ENCODE measurements at places on chromosomes 3 and 15.

- no peak for DNase-seq
These were observed 42.7 kb downstream of the TRIM71 start for GRCh38 chr3:32860499-32860898.

DNA sequence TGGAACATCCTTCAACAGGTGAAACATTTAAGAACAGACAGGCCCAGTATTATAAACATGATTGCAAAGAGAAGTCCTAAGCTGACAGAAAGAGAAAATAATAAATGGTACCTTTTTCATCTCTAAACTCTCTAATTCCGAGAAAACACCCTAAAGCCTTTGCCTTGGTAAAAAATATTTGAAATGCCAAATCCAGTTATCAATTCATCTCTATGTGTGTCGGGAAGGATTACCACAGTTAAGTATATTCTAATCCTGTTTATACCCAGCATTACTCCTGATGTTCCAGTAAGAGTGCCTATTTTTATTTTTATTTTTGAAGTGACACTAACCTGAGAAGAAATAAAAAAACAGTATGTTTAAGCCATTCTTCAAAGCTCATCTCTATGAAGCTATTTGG lies 219.3 kb upstream of the NANOGP8 start:
- no peak for DNase-seq

DNA sequence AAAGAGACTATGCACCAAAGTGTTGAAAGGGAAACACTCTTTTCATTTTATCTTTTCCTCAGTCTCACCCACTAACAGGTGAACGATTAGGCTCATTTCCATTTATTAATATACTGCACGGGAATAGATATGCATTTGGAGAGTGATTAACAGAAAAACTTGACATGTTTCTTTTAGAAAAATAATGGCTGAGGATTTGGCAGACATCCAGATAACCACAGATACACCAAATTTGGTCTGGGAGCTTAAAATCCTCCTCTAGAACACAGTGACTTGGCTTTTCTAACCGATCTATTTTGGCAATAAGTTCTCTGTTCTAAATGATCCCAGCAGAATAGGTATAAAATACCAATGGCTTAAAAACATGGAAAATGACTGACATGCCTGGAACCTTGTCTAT lies 459.3 kb upstream of the SGO1 start:
- DNase-seq, result no peak

DNA sequence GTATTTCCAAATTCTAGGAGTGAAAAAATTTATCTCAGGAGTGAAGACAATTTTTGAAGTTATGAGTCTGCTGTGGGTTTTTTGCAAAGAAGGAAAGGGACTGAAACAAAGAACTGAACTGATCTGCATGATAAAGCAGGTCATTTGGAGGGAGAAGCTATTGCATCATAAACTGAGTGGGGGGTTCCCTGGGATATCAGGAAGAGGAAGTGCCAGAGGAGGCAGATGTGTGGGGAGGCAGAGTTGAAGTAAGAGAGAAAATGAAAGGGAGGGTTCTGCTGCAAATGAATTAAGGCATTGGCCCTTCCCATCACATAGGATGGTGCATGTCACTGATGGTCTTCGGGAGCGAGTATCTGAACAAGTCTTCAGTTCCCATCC lies 379.2 kb downstream of the VPS13C start:
- no peak for DNase-seq

DNA sequence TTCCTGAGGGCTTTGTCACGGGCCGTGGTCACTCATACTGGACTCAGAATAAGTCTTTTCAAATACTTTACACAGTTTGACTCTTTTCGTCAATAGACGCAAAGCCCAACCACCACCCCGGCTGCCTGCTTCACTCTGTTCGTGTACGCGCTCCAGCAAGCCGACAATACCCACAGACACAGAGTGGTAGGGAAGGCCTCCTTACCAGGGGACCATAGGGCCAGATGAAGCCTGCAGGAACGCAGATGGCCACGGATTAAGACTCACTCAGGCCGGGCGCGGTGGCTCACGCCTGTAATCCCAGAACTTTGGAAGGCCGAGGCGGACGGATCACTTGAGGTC lies 29.7 kb downstream of the EFCAB12 start:
- DNase-seq, result peak; percentile 21

DNA sequence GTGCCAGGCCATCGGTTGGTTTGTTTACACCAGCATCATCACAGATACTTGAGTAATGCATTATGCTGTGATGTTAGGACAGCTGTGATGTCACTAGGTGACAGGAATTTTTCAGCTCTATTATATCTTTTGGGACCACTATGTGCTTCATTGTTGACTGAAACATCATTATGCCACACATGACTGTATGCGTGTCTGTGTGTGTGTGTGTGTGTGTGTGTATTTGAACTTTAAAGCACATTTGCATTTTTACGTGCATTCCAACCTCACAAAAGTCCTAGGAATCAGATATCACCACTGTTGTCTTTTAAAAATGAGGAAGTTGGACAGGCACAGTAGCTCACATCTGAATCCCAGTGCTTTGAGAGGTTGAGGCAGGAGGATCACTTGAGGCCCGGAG lies 223.0 kb downstream of the TBL1XR1 start:
- no peak for DNase-seq

GRCh38 chr3:66467996-66468735 lies 32.7 kb downstream of the LRIG1 start:
- DNase-seq, result peak; percentile 53

GRCh38 chr15:99365242-99365641 lies 114.0 kb downstream of the LRRC28 start:
- DNase-seq, result no peak

GRCh38 chr15:63067976-63068743 lies 25.6 kb downstream of the TPM1 start:
- DNase-seq, result no peak

DNA sequence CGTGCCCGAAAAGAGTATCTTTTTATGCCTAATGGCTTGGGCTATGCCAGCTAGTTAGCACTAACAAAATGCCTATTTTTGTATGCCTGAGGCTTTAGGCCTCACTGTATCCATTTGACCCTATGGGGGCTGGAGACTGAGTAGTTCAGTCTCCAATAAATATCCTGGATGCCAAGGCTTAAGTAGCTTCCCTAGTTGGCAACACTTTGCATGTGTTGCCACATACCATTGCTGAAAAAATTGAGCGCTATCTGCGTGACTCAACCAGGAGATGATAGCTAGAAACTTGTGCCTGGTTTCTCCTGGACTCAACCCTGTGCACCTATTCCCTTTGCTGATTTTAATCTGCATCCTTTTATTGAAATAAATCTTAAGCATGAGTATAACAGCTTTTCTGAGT lies 58.4 kb upstream of the ATP2C1 start:
- DNase-seq, result no peak

DNA sequence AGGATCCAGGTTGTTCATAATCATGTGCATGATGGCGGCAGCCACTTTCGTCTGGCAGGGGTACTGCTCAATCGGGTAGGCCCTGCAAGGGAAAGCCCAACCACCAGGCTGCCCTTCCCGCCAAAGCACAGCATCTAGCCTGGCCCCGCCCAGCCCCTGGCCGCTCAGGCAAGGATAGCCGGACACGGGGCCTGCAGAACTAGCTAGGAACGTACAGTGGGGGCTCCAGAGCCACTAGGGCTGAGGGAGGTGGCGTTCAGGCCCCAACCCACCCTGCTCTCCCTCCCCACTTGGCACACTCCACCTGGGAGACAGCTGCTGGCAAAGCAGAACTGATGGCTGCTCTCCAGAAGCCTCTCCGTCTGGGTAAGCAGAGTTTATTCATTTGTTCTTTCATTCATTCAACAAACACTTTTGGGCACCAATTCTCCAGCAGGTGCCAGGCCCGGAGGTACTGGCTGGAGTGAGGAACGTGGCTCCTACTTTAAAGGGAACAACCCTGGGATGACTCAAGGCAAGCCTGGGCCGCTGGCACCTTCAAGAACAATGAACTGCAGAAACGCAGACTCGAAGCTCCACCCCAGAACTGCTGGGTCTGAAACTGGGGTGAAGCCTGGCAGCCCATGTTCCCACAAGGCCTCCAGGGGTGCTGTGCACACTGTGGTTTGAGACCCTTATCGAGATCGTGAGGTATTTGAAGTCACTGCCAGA lies 7.8 kb downstream of the UROC1 start:
- no peak for DNase-seq

DNA sequence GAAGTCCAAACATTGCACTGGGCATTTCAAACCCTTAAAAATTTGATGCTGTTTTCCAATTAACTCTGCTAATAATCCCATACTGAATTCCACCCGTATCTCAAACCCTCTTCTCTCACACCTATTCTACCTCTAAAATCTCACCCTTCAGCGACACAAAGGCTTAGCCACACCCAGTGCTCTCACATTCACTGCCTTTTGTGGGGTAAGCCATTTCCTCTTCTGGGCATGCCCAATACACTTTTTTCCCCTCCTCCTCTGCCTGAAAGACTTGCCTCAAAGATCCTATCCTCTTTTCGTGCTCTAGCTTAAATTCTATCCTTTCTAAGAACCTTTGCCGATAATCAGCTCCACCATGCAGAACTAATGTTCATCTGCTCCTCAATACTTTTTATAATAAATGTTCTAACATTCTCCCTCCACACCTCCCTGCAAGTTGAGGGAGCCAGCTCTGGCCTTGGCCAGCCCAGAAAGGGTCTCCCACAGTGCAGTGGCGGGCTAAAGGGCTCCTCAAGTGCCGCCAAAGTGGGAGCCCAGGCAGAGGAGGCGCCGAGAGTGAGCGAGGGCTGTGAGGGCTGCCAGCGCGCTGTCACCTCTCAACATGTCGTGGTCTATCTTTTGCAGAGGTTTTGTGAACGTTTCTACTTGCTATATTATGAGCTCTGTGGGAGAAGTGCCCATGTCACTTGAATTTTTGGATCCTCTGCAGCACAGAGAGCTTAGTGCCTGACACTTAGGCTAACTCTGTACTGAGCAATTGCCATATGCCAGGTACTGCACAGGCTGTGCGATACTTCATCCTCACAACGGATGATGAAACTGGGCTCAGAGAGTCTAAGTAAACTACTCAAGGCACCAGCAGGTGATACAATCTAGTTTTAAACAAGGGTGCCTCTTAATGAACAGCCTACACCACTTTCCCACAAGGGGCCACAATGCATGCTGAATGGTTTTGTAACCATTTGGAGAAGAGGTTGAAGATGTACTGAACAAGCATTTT lies 53.6 kb upstream of the BCL6 start:
- DNase-seq, result no peak

GRCh38 chr3:58962040-58962651 lies 87.7 kb downstream of the CFAP20DC start:
- DNase-seq, result peak; percentile 63

DNA sequence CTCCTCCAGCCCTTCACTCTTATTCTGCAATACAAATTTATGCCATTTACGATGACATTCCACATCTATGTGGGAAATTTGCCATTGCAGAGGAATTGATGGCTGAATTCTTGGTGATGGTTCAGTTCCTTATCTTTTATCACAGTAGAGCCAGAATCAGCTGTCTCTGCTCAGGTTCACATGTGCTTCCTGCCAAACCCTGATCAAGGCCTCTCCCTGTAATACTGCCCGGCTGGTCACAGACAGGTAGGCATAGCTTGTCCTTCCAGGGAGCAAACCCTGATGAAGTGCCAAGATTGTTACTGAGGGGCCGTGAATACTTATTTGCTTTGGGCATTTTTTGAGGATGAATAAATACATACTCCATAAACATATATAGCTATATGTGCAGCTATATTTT lies 450.0 kb downstream of the NSUN3 start:
- DNase-seq, result no peak

- no peak for DNase-seq
These were observed 44.0 kb downstream of the RHCG start for GRCh38 chr15:89452330-89452836.

DNA sequence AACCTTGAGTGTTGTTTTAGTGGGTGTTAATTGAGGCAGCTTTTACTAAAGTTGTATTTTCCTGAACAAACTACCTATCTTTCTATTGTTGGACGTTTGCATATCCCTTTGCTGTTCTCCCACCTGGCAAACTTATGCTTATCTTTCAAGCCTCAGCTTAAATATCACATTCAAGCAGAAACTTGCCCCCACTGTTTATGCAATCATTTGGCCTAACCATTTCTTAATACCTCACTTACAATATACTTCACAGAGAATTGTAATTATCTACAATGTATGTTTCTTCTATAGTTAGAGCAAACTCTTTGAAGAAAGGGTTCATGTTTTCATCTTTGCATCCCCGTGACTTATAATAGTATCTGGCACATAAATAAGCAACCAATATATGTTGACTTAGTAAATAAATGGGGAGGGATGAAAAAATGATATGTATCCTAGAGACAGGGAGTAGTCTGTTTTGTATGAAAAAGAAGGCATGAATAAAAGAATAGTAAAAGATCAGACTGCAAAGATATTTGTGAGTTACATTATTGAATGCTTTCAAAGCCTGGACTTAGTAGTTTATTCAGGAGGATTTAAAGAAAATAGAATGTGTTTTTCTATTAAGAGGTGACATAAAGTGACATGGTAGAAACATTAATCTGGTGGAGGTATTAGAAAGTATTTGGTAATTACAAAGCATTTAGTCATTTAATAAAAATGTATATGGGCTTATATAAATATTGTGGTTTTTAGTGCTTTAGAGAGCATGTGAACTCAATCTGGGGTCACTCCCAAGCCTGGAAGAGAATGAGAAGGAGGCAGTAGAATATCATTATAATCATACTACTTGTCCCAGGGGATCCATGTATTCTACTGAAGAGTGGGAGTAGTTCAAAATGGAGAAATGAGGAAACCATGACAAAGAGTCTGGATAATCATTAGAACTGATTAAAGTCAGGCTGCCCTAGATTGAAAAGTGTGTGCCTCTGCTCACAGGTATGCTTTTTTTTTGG lies 60.0 kb upstream of the DCBLD2 start:
- peak; percentile 88 for DNase-seq

GRCh38 chr15:63246691-63247469 lies 30.5 kb upstream of the APH1B start:
- peak; percentile 57 for DNase-seq

- peak; percentile 8 for DNase-seq
These were observed 607 bp downstream of the MRPL47 start for GRCh38 chr3:179603831-179604230.

DNA sequence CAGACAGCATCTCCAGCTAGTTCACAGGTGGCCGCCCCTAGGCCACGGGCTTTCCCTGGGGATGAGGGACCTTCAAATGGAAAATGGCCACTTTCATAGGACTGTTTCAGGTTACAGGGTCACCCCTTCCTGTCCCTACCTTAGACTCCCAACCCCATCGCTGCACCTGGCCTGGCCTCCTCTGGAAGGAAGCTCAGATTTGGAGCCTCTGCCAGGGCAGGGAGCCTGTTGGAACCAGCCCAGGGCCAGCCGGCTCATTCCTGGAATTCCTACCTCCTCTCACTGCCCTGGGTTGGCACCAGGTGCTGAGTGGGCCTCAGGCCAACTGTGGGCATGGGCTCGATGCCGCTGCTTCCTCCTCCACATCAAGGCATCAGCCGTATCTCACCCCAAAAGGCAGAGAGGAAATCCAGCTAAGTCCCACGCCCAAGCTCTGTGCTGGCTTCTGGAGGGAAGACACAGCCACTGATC lies 42.2 kb downstream of the KLHL25 start:
- no peak for DNase-seq

GRCh38 chr15:91988071-91988470 lies 134.6 kb downstream of the SLCO3A1 start:
- no peak for DNase-seq

GRCh38 chr3:89405593-89405992 lies 298.2 kb downstream of the EPHA3 start:
- no peak for DNase-seq

GRCh38 chr3:34357461-34357860 lies 559.0 kb downstream of the PDCD6IP start:
- no peak for DNase-seq
